ENCODE measurements at places on chromosomes 7 and 10.

GRCh38 chr7:75639071-75639885, 99.5 kb downstream of the HIP1 start:
- no peak for DNase-seq

- DNase-seq: no peak
Observed at GRCh38 chr7:137209151-137209817, 134.2 kb downstream of the PTN start.

- DNase-seq: peak; percentile 46
Observed at GRCh38 chr10:68156373-68157185, 47.3 kb downstream of the MYPN start.

GRCh38 chr7:135246191-135246825, 12.7 kb downstream of the STRA8 start:
- DNase-seq: no peak

DNA sequence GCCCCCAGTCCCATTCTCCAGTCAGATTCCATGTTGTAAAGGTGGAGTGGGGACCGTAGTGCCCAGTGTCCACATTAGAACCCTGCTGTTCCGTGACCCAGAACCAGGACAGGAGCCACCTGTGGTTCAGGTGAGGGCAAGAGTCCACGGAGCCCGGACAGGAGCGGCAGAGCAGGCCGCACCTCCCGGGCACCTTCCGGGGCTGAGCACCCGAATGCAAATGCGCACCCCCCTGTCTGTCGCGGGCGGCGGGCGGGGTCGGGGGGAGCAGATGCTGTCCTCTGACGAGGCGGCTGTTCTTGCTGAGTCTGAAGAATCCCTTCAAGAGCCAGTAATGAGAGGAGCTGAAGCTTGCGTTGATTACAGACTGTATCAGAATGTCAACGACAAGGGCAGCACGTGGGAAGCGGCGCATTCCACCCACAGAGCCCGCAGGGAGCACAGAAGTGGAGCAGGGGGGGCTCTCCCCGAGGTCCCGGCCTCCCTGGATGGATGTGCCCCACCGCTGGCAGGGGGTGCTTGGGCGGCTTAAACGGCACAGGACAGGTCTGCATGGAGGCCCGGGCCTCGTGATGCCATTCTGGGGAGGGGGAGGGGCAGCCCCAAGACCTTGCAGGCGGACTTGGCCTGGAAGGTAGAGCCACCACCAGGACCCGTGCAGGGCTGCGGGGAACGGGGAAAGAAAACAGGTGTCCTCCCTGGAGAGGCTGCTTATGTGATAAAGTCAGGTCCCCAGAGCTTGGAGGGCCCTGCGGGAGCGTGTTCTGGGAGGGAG, 407.5 kb upstream of the RNF32 start:
- no peak for DNase-seq

DNA sequence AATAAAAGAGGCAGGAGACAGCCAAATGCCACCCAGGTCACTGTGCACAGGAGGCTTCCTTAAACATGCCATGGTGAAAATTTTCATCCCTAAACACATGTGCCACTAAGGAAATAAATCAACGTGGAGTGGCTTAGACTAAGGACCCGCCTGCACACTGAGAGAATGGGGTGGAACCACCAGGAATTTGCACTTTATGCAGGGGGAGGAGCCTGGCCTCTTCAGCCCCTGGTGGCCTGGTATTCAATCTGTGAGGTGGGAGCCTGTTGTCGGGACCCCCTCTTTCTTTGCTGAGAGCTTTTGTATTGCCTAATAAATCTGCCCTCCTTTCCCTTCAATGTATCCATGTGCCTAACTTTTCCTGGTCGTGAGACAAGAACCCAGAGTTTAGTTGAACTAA, 204.6 kb upstream of the NRP1 start:
- DNase-seq: no peak

- DNase-seq: no peak
Observed at GRCh38 chr10:17003651-17004286, 125.8 kb downstream of the CUBN start.

DNA sequence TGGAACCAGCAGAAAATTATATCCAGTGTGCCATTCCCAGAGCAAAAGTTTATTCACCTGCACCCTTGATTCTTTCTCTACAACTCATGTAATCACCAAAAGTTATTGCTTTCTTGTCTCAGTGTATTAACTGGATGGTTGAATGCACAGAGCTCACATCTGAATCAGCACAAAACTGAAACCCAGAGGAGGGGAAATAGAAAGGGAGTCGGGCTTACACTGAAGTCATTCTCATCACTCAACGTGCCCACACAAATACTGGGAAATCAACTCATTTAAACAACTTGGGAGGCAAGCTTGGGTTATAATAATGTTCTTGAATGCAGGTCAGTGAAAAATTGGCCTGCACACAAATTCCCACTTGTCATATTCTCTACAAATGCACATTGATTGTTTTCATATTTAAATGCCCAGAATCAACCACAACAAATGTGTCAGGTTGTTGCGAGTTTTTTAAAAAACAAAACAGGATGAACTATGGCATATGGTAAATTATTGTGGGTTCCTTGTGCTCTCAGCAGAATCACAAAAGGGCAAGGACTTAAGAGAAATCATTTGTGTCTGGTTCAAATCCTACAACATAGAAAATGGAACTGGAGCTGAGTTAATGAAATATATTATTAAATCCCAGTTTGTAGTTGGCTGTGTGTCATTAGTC, 125.9 kb upstream of the NOBOX start:
- DNase-seq: no peak

GRCh38 chr10:133457100-133457841, 3.5 kb downstream of the SCART1 start:
- no peak for DNase-seq

- no peak for DNase-seq
Observed at GRCh38 chr7:90560730-90561129, 35.4 kb upstream of the CDK14 start.

- no peak for DNase-seq
Observed at GRCh38 chr10:73591935-73592699, 975 bp upstream of the USP54 start.

GRCh38 chr10:114173603-114173920, 441 bp downstream of the CCDC186 start:
- DNase-seq: no peak

GRCh38 chr7:114925434-114925833, 3.5 kb downstream of the MDFIC start:
- no peak for DNase-seq

GRCh38 chr7:148729984-148730733, 31.5 kb downstream of the CUL1 start:
- DNase-seq: no peak

DNA sequence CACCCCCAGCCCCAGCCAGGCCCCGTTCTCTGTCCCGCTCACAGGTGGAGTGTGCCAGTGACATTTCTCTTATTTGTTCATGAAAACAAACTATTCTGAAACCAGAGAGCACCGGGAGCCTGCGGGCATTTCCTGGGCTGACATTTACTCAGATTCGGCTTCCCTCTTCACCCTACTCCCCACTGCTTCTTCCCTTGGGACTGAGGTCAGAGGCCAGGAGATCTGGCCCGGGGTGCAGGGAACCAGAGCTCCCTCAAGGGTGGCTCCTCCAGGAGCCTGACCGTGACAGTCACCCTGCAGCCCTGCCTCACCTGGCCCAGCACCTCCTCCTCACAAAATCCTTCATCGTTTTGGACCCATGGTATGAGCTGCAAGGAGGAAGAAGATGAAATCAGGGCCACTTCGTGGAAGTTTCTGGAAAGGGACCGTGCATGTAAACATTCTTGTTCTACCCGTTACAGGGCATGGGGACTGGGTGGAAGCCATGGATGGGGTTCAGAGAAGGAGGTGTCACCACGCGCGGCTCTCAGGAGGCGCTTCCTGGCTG, 12.2 kb downstream of the BHLHA15 start:
- DNase-seq: no peak

- no peak for DNase-seq
Observed at GRCh38 chr7:155483245-155483644, 25.3 kb downstream of the EN2 start.

GRCh38 chr10:100327007-100327717, 2.9 kb downstream of the PKD2L1 start:
- no peak for DNase-seq

GRCh38 chr10:118870467-118871243, 115.9 kb upstream of the CACUL1 start:
- DNase-seq: no peak

DNA sequence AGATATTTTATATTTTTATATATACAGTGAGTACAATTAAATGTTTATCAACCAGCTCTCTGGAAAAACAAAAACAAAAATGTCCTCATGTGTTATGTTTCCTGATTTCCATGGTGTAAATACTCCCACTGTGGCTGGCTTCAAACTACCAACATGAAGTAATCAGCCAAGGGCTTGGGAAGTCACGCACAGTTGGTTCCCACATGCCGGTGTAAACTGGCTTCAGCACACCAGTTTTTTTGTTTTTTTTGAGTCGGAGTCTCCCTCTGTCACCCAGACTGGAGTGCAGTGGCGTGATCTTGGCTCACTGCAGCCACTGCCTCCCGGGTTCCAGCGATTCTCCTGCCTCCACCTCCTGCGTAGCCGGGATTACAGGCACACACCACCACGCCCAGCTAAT, 11.8 kb downstream of the OSBPL3 start:
- no peak for DNase-seq

DNA sequence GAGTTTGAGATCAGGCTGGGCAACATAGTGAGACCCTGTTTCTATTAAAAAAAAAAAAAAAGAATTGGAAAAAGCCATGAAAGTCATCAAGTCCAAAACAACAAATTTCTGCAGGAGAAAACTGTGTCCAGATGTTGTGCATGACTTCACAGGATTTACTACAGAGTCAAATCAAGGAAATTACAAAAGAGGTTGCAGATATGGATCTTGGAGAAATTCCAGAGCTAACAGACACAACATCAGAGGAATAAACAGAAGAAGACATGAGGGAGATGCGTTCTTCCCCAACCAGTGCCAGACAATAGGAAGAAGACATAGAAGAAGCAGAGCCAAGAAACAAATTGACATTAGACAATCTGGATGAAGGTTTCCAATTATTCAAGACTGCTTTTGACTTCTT, 24.3 kb upstream of the KCNIP2 start:
- DNase-seq: no peak

GRCh38 chr7:47307311-47307710, 274.6 kb downstream of the TNS3 start:
- no peak for DNase-seq

GRCh38 chr7:136845899-136846465, 22.5 kb upstream of the CHRM2 start:
- no peak for DNase-seq

- DNase-seq: peak; percentile 40
Observed at GRCh38 chr7:105677817-105678573, 96.7 kb upstream of the EFCAB10 start.

- DNase-seq: no peak
Observed at GRCh38 chr10:124168581-124168980, 75.2 kb upstream of the CHST15 start.

- DNase-seq: no peak
Observed at GRCh38 chr7:113918946-113919345, at the start of gene PPP1R3A. PPP1R3A (minus strand) TSS chr7:113919009; CDS start chr7:113918996, 13 bp downstream.

DNA sequence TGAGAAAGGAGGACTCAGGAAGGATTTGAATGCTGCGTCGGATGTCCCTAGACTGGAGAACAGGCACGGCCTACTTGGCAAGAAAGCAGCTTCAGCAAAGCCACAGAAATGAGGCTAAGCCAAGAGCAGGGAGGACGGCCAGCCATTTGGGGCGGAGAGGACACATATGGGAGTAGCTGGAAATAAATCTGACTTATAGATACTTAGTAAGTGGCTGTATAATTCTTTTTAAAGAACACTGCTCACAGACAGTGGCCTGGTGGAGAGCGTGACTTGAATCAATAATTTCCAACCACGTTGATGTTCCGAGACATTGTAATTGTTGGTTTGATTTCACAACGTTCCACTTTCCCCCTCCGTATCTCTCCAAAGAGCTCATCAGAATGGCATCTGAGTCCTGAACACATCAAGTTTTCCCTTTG, 67.7 kb upstream of the JCAD start:
- DNase-seq: no peak

DNA sequence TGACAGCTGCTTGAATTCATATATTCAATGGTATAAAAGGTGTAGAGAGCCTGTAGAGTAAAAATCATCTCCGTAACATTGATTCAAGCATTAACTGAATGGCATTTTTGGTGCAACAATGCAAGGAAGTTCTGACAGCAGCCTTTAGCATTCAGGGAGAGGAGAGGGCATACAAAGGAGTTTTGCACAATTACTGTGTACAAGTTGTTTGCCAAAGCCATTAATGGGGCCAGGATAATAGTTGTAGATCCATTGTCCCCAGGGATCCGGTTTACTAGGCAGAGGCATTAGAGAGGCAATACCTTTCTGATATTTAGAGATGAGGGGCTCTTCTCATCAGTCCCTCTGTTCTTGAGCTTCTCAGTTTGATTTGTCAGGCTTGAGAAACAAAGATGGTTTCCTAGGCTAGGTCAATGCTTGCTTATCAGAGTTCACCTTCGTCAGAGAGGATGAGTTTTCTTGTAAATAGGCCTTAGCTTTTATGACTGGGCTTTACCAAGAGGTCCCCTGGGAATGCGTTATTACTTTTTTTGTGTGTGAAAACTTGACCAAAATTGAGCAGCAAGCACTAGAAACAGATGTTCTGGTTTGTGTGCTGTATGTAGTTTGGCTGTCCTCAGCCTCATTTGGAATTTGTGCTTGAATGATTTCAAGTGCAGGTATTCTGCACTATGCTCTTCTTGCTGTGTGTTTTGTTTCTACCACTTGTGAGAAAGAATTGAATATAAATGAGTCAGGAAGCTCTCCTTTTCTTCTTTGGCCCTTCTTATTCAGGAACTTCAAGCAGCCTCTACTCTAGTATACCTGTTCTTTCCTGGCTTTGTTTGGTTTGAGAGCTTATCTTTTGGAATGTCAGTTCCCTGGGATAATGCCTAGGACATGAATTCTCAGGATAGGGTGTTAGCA, 32.0 kb downstream of the SND1 start:
- no peak for DNase-seq

DNA sequence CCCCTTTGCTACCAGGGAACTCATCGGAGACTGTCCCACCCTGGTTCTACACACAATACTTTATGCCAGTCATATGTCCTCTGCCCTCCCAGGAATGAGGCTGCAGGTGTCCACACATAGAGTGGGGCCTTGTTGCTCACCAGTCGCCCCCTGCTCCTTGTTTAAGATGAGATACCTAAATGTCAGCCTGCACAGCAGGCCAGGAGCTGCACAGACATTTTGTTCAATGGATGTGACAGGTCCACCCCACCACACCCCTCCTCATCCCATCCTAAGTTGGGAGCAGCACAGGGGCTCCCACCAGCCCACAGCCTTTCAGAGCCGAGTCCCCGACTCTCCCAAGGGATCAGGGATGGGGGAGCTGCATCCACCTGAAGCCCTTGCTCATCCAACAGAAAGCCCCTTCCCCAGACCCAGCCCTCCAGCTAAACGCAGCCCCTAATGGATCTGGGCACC, 6.2 kb upstream of the GRID1 start:
- DNase-seq: no peak

Measured in activated CD4-positive, CD25-positive, alpha-beta regulatory T cell treated with anti-CD3 and anti-CD28 coated beads, Interleukin-2, amount 50 U/mL, for 16 hours (primary cell).